Activated T-helper 1 cell treated with anti-CD3 and anti-CD28 coated beads, Interleukin-2, amount 50 U/mL, for 16 hours (primary cell): ENCODE measurements at places on chromosomes 2 and 18.

DNA sequence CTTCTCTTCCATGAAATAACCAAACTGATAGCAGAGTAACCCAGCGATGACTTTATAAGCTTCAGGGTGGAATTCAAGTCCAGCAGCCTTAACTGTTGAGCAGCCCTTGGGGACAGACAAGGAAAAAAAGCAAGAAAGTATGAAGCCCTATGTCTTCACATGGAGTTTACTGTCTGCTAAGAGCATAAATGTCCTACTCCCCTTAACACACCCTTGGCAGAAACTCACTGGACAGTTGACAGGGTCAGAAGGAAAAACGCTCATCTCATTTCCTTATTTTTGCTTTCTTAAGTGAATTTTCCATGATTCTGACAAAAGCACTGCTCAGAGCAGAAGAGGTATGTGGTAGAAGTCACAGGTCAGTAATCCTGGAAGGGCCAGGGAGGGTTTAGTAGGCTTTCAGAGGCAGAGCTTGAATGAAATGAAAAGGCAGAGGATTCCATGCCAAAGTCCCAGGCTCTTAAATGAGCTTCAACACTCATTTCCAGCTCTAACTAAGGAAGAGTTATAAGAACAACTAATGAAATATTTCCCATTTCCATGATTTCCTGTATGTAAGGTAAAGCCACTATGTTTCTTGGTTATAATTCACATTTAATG, 683.3 kb upstream of the KLHL29 start:
- no peak for DNase-seq

DNA sequence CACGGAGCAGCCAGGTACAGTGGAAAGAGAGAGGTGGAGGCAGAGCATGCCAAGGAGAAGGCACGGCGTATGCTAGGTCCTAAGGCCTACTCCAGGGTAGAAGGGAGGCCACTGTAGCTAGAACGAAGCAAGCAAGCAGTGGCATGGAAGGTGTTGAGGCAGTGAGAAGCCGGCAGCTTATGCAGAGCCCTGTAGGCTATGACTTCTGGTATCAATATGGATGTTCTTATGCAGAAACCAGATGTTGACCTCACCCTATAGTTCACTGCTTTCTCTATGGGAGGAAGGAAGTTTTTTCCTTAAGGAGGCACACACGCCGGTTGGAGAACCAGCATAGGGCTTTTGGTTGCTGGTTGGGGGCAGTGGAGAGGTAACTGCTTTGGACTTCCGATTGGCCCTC, 6.1 kb downstream of the MGAT5 start:
- DNase-seq: no peak

GRCh38 chr2:194087089-194087958, 1569.7 kb upstream of the SLC39A10 start:
- no peak for DNase-seq

GRCh38 chr2:226405465-226405864, 394.2 kb downstream of the IRS1 start:
- DNase-seq: no peak

GRCh38 chr2:120543899-120544298, 191.8 kb upstream of the GLI2 start:
- no peak for DNase-seq

GRCh38 chr18:48643262-48643661, 104.4 kb downstream of the CTIF start:
- no peak for DNase-seq

DNA sequence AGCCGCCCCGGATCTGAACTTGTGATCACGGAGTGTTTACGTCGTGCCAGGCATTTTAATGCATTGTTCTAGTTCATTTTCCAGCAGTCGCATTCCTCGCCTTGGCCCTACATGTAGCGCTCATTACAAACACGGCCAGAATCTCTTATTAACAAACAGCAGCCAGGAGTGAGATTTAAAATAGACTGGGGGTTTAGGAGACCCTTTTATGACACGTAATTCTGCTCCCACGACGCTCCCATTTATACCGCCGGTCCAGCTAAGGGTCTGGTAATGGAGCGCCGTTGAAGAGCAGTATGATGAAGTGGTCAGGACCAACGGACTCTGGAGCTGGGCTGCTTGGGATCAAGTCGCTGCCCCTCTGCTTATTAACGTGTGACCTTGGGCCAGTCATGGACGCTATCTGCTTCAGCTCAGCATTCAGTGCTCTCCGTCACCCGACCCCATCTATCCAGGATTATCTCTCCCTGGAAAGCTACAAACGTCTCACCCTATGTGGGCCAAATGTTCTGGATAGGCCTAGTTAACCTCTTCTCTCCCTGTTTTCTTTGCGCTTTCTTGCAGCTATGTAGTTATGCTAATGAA, 745 bp downstream of the MSH2 start:
- DNase-seq: no peak

- DNase-seq: no peak
These were observed 414.7 kb downstream of the LRATD1 start for GRCh38 chr2:15047184-15047583.

DNA sequence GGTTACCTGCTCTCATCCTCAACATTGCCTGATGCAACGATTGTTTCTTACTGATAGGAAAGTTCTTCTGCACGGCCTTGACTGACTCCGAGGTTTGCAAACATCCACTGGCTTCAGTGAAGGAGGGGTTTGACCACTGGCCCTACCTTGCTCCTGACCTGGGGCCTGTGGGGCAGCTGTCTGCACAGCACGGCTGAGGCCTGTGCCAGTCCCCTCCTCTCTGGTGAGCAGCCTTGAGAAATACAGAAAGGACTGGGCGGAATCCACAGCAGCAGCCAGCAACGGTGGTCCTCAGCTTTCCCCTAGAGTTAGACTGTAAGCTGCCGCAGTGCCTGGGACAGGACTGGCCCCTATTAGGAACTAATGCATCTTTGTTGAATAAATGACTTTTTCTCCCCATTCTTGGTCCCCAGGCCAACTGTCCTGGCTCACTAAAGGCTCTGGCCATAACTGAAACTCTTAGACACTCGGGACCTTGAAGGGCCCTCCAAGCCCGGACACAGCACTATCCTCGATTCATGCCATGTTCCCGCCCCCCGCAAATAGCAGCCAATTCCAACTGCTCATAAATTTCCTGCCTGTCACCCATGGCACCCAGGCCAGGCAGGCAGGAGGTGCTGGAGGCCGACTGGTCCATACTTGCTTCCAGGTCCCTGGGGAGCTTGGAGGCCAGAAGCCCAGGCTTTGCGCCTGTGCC, 26.7 kb downstream of the ATOH8 start:
- no peak for DNase-seq

DNA sequence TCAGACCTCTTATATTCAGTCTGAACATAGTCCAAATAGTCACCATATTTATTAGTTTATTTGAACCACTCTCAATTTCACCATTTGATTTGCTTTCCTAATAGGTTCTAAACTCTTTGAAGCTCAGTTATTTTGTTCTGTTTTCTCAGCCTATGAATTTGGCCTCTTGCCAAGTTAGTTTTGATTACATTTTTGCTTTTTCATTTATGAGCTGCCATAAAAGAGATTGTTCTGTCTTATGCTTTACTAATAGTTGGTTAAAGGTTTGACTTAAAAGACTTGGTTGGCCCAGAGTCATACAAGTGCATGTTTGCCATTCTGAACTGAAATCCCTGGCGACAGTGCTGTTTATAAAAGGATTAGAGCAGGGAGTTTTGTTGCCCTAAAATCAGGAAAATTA, 85.9 kb upstream of the RANBP2 start:
- no peak for DNase-seq

DNA sequence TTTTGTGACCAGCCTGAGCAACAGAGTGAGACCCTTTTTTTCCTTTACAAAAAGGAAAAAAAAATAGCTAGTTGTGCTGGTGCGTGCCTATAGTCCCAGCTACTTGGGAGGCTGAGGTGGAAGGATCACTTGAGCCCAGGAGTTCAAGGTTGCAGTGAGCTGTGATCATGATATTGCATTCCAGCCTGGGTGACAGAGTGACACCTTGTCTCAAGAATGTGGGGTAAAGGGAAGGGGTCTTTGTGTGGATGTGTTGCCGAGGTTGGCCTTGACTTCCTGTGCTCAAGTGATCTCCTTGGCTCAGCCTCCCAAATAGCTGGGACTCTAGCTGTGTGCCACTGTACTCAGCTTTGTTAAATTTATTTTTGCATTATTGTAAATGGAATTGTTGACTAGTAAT, 120.6 kb downstream of the ZNF407 start:
- DNase-seq: no peak

GRCh38 chr18:5895876-5896740, 786 bp upstream of the TMEM200C start:
- DNase-seq: no peak

DNA sequence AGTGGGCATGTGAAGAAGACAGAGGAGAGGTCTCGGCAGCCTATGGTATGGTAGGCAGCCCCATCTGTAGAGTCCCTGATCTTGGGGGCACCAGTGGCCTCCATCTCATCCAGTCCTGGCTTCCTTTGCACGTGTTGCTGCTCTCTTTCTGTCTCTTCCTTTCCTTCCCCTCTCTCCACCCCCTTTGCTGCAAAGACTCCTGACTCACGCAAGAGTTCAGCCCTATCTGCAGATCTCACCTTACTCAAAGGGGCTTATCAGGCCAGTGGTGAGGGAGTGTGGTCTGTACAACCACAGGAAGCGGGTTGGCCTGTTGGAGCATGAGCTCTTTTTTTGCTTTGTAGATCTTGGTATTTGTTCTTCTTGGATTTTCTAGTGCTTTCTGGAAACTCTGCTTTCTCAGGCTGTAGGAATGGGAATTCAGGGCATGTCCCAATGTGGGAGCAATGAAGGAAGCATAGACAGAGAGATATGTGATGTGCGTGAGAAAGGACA, 14.6 kb upstream of the NT5DC4 start:
- DNase-seq: no peak

DNA sequence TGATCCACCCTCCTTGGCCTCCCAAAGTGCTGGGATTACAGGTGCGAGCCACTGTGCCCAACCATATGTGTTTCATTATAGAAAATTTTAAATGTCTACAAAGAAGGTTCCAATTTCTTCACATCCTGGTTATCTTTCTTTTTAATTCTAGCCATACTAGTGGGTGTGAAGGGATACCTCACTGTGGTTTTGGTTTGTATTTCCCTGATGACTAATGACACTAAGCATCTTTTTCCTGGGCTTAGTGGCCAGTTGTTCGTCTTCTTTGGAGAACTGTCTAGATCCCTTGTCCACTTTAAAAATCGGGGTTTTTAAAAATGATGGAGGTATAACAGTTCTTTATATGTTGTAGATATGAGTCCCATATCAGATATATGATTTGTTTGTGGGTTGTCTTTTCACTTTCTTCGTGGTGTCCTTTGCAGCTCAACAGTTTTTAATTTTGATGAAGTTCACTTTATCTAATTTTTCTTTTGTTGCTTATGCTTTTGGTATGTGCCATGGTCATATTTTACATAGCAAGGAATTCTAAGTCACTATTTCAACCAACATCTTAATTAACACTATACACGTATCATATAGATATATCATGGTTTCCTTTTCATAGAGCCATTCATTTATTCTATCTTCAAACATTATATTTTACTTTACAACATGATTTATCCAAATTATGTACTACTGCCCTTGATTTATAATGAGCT, 135.0 kb upstream of the RIOK3 start:
- DNase-seq: no peak

DNA sequence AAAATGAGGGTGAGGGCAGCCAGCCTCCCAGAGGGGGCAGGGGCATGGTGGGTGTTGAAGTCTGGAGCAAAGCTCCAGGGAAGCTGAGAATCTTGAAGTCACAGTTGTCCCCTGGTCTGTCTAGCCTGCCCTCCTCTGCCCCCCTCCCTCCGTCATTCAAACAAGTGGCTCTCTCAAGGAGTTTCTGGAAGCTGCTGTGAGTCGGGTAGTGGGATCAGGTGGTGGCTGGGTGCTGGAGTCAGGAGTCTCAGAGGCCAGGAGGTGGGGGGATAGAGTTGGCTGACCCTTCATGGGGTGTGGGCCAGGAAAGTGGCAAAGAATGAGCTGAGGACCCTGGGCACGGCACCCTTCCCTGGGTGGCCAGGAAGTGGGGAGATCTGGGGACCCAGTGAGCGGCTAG, 495 bp upstream of the ASIC4 start:
- DNase-seq: no peak

DNA sequence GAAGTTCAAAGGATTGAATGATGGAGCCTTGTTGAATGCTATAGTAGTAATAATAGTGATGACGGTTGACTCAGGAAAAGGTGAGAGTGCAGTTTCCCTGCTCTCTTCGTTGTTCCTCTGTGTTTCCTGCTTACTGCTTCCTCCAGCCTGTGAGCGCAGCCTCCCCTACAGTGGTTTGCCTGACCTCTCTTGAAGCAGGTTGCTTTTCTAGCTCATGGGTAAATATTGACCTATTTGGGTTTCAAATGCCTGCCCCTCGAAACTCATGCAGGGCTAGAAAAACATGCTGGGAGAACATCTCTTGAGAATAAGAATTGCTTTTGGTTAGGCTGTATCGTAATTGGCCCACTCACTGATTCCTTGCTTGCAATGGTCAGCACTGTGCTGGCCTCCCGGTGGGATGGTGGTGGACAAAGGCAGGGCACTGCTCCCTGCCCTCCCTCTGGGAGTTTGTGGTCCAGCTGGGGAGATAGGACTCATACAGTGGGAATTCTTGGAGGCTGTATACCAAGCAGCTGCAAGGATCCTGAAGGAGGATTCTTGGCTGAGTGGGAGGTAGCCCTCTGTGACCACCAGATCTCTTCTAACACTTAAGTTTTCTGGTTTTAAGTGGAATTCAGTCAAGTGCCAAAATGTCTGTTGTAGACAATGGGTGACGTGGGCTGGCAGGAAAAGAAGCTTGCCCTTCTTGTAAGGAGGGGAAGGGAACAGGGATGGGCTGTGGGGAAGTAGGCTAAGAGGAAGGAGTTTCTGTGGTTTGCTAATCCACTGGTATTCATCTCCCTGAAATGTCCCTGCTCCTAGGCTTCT, 5.4 kb upstream of the RNF181 start:
- no peak for DNase-seq
